HuH-7 (cell line): ENCODE measurements at places on chromosomes 12 and 14.

DNA sequence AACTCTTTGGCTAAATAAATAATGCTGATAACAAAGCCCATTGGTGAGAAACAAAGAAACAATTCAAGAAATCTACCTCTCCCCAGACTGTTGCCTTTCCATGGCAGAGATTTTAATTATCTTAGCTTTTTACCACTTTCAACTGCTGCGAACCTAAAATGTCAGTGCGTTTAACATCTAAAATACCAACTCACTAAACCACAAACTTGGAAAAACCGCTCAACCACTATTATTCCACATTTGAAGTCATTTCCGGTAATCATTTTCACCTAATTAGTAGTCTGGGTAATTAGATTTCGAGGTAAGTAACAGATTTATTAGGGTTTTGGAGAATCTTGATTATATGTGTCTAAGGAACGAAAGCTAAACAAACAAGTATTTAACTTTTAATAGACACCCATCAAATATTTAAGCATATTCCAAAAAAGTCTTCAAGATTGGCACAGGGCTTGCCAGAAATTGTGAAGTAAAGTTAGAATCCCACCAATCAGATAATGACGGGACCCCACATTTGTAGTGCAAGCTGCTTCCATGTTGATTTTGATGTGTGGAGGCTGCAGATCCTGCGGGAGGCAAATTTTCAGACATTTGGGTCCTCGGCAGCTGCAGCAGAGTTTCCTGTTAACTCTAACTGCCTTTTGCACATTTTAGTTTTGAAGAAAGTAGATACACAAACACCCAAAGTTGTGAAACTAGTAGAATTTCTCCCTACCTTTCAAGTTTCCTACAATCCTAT is 4.1 kb downstream of the OTX2 start:
- no peak for DNase-seq

- DNase-seq: peak; percentile 40
Measured at GRCh38 chr14:69154779-69155178, 1.9 kb upstream of the DCAF5 start.

- DNase-seq: no peak
Measured at GRCh38 chr12:124160097-124160756, 134.7 kb upstream of the RFLNA start.

- no peak for DNase-seq
Measured at GRCh38 chr14:61347826-61348443, 26.6 kb downstream of the PRKCH start.

- DNase-seq: no peak
Measured at GRCh38 chr14:100828031-100828769, 2.3 kb downstream of the MEG3 start.
